ENCODE measurements at places on chromosomes 11 and 22.

- DNase-seq = no peak
Measured at GRCh38 chr11:86747801-86748200, 52.5 kb upstream of the PRSS23 start.

DNA sequence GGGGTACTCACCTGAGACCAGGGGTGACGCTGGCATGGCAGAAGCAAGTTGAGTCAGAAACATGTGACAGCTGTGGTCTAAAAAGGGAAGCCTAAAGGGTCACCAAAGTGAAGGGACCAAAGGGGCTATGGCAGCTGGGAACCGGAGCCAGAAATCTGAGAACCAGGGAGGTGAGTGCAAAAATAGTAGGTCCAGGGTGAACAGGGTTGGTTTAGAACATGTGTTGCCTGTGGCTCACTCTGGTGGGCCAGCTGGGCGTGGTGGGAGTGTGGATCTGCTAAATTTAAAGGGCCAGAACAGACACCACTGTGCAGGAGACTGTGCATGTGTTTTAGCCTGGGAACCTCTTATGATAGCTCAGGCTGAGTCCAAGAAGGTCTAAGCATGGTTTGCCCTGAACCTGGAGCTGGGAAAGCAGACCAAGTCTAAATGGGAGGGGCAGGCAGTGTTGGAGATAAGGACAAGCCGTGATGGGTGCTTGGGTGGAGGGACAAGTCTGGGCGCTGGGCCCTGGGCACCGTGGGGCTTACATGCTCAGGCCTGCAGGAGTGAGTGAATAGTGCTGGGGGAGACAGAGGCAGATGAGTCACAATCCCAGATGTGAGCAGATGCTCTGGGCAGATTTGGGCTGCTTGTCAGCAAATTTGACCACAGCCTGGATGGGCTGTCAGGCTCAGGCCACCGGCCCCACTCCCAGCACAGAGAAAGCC lies 41.4 kb upstream of the ZBED5 start:
- DNase-seq = no peak

DNA sequence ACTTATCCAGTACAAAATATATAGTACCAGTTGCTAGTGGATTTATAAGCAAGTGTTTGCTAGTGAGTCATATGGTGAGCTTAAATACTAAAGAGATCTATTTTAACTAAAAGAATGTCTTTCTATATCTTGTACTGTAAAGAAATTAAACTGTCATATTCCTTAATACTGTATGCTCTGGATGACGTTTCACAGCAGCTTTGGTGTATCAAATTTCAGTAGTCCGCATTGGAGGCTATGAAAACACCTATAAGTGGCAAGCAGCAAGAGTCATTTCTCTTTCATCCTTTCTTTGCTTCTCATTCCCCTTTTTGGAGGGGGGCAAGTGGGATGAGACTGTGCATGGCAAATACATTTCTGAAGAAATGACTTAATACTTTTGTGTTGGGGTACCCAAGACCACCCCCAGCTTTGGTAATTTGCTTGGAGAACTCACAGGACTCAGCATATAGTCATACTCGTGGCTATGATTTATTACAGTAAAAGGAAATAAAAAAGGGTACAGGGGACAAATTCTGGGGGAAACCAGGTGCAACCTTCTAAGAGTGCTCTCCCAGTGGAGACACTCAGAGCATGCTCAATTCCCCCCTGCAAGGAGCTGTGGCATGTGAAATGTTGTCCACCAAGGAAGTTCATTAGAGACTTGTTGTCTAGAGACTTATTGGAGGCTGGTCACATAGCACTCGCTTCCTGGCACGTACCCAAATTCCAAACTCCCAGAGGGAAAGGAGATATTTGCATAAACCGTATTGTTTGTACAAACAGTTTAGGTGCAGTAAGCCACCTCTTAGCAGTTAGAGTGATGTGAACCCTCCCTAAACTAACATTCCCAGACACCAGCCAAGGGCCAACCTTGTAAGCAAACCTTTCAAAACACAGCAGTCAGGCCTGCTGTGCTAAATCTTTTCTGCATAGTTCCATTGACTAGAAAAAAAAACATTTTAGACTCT lies 210.8 kb downstream of the PGR start:
- no peak for DNase-seq

GRCh38 chr11:45174963-45175362 lies 28.5 kb downstream of the PRDM11 start:
- no peak for DNase-seq
